ENCODE measurements at places on chromosomes 5 and 9.

GRCh38 chr9:7790819-7791182 is 8.8 kb downstream of the DMAC1 start:
- no peak for DNase-seq

- DNase-seq, result peak; percentile 35
Observed at GRCh38 chr5:79560771-79561524, 47.0 kb upstream of the HOMER1 start.

- DNase-seq, result no peak
Observed at GRCh38 chr9:132690696-132691095, 20.4 kb downstream of the GTF3C4 start.

- peak; percentile 77 for DNase-seq
Observed at GRCh38 chr5:150801117-150801927, 22.8 kb downstream of the SMIM3 start.

DNA sequence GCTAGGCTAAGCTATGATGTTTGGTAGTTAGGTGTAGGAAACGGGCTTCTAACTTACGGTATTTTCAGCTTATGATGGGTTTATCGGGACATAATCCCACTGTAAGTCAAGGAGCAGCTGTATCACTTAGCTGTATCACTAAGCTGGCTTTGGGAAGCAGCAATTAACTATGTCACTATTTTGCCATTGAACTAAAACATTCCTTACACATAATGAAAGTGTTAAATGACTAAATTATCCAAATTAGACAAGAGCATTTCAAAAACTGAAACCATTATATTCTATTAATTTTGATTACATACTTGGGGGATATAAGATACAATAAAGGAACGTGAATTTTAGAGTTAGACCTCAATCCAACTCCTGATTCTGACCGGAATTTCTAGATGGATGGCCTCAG is 188.3 kb downstream of the AGTPBP1 start:
- no peak for DNase-seq

GRCh38 chr5:149381986-149382338 is 2.9 kb upstream of the IL17B start:
- peak; percentile 88 for DNase-seq

DNA sequence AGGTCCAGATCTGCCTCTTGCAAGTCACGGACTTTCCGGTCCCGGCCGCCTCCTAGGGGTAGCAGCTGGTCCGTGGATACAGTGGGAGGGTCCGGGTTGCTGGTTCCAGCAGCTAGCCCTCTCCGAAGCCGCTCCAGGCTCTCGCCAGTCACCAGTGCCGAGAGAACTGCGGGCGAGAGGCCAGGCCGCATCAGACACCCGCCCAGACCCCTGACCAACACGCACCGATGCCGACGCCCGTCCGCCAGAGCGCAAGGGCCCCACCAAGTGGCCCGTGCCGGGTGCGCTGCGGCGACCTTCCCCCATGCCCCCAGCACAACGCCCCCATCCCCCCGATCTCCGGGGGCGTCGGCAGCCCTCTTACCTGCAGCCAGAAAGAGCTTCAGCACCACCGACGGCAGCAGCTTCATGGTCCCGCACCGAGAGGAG is 470 bp downstream of the HBEGF start:
- DNase-seq, result peak; percentile 78

DNA sequence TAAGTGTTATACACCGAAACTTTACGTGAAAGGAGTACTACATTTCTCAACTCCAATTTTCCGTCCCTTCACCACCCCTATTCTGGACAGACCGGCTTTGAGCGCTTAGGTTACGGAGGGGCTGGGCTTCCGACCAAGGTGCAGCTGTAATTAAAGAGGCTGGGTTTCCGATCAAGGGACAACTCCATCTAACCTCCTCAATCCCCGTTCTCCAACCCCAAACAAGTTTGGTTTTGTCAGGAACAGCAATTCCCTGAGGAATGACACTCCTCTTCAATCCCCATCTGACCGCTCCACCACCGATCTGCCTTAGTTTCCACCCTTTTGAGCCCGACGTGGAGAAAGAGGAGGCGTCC is 577 bp downstream of the TUT7 start:
- no peak for DNase-seq

Measured in AG08395 (cell line).